Stimulated activated CD8-positive, alpha-beta memory T cell treated with anti-CD3 and anti-CD28 coated beads, Interleukin-15, amount 100 ng/mL, for 1 hour (primary cell): ENCODE measurements at places on chromosomes 2 and 18.

DNA sequence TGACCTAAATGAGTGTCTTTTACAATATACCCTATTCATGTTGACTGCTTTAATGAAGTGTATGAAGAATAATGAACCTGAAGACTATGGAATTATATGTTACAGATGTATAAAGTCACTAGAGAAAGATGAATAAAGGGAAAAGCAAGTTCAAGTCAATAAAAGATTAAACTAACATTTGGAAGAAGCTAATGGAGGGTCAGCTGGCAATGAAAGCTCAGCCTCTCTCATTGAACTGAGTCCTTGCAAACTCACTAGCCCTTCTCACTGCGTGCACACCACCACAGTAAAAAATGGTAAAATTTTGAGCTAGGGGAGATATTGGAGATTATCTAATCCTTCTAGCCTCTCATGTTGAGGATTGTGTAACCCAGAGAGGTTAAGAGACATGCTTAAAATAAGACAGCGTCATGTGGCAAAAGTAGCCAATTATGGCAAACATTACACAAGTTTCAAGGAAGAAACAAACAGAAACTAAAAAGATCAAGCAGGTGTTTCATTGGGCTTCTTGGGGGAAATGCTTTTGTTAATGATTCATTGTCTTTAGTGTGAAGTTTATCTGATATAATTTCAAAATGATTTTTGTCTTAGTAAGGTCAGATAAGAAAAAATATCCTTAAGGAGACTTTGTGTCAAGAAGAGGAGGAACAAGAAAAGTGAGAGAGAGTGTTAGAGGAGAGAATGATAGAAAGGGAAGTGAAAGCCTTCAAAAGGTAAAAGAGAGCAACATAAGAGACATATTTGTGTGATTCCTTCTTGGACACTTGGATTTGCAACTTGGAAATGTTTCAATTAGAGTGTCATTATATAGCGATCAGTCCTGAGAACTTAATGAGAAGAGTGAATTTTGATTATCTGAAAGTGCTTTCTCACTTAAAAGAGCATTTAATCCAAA, 893.7 kb upstream of the FAM98A start:
- no peak for DNase-seq

- no peak for DNase-seq
Measured at GRCh38 chr2:54499661-54500060, 43.5 kb downstream of the SPTBN1 start.

DNA sequence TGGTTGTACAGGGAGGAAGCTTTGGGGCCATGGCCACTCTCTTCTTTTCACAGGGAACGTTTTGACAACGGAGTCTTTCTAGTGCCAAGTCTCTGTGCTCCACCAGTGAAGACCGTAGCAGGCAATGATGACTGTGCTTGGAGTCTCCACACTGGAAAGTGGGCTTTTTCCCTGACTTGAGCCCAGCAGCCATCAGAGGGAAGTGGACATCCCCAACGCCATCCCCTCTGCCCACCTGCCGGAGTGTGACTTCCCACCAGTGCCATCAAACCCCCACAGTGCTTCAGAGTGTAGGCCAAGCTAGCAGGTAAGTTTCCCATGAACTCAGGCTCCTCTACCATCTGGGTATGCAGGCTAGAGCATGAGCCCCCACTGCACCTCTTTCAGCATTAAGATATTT, 78.7 kb downstream of the APOB start:
- DNase-seq, result no peak

DNA sequence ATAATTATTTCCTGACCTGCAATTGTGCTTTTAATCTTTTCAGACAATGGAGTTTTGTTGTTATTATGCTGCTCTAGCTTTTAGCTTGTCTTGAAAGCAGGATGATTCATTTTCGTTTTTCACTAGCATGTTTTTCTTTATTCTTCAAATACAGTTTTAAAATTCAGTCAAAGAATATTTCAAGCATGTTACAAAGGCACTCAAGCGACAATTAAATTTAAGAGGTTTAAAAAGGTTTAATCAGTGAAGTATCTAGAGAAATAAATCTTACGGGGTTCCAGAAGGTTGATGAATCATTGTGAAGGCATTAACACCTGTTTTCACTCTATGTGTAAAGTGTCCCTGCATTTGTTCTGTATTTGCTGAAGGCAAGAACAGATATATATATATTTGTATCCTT, 390.7 kb upstream of the TMEFF2 start:
- DNase-seq, result no peak

DNA sequence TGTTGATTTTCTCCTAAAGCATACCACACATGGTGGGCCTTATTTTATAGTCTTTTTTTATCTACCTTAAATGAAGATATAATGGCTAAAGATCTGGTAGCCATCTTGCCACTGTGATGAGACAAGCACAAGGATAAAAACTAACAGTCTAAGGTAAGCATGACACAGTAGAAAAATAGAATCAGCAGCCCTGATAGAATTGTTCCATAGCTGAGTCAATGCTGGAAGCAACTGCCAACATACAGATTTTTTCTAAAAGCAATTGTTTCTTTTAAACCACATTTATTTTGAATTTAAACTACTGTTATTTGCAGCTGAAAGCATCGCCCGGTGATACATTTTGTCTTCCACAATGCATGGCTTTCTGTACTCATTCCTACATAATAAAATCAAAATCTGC, 1091.5 kb upstream of the CHAC2 start:
- no peak for DNase-seq

GRCh38 chr2:135230150-135230549, 178.1 kb downstream of the RAB3GAP1 start:
- no peak for DNase-seq

DNA sequence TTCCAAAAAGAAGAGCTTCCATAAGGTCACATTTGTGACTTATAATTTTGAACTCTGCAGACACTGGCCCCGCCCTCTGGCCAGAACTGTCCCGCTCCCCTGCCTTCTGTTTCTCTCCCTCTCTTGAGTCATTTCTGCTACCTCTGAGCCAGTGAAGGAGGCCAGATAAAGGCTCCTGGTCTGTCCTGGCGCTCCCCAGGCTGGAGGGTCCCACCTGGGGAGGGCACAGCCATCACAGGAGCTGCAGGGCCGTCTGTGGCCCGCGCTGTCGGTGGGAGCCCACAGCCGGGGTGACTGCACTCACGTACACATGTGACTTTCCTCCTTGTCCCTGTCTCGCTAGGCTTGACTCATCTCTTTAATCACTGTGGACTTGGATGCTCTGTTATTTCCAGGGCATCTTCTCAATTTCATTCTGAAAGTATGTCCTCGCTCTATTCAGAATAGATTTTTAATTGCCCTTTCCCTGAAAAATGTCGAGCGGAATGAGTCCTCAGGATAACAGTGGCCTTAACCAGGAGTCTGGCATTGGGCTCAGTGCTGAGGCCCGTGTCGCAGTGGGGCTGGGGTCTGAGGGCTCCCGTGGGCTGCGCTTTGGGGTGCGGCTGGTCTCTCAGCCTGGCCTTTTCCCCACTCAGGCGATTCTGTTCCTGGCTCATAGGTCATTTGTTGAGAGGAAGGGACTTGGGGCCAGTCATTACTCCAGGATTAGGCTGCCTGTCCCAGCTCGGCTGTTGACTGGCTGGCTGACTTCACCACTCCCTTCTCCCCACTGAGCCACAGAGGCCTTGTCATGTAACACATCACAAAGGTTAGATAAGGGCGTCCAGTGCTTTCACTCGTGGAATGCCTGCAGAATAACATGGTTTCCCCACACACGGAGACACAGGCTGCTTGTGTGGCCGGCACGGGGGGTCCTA, 34.5 kb downstream of the KLHL29 start:
- no peak for DNase-seq

DNA sequence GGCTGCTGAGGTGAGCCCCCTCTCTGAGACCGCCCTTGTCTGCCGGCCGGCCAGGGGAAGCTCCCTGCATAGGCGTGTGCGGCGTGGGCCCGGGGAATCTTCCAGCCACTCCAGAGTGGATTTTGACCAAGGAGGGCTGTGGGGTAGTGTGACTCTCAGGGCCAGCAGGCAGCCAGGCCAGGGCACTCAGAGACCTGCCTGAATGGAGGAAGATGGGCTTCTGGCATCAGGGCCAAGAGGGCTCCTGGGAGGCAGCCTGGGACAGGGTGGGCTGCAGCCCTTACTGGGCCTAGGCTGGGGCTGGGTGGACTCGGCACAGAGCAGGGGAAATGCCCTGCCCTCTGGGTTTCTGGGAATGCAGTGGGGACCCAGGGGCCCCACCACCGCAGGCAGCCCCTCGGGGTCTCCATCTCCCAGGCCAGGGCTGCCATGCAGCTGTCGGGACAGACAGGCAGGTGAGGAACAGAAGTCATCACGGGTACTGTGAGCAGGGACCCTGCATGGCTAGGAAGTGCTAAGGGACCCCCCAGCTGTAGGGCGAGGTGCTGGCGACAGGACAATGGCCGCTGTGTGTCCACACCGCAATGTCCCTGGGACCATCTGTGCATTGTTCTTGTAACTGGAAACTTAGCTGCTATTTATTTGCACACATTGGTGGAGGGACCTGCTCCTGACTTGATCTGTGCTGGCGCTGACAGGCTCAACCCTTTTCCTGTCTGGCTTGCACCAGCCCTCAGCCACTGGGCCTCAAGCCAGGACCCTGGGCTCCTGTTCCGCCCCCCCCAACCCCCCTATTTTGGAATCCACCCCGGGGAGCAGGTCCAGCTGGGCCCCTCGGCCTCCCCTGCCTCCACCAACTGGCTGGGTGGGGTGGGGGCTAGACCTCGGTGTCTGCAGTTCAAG, 4.1 kb downstream of the PDCD1 start:
- DNase-seq, result no peak

DNA sequence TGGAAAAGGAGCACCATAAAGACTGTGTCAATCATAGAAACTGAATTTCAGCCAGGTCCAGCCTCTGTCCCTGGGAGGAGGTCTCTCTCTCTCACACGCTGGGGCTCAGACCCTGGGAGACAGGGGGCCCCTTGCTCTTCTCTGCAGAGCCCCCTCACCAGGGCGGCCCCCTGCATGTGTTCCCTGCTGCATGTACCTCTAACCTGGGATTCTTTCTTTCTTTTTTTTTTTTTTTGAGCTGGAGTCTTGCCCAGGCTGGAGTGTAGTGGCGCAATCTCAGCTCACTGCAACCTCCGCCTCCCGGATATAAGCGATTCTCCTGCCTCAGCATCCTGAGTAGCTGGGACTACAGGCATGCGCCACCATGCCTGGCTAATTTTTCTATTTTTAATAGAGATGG, 46.5 kb downstream of the TPO start:
- DNase-seq, result no peak

GRCh38 chr2:69692424-69692823, 48.9 kb upstream of the AAK1 start:
- DNase-seq, result no peak

GRCh38 chr2:70304498-70304897, 2.6 kb upstream of the FAM136A start:
- DNase-seq, result no peak

- no peak for DNase-seq
Measured at GRCh38 chr2:202754936-202755335, 116.6 kb downstream of the ICA1L start.

GRCh38 chr2:172552547-172553291, 3.2 kb upstream of the PDK1 start:
- DNase-seq, result no peak

GRCh38 chr2:31694444-31694843, 113.7 kb upstream of the SRD5A2 start:
- no peak for DNase-seq

DNA sequence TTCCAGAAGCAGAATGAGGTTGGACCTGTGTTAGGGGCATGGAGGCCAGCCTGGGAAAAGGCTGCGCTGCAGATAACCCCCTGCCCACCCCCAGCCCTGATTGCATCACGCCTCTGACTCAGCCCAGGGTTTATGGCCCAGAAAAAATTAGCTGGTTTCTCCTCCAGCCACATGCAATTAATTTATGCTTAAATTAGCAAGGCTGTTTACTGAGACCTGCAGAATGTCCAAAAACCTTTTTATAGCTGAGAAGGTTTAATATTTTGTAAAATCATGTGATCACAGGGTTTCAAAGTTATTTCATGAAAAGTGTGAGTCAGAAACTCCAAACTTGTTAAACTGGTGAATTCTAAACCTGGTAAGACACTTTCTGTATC, 123.1 kb upstream of the HDAC4 start:
- DNase-seq, result no peak

DNA sequence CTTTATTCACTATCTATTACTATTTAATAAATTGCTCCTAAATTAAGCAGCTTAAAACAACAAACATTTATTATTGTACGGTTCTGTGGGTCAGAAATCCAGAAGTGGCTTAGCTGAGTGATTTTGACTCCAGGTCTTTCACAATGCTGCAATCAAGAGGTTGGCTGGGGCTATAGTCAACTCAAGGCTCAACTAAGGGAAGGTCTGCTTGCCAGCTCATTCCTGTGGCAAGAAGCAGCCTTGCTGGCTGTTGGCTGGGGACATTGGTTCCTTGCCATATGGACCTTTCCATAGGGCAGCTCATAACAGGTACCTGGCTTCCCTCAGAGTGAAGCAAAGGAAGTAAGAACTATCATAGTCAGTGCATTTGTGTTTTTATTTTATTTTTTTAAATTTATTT, 5.0 kb upstream of the MRPL19 start:
- DNase-seq, result no peak

DNA sequence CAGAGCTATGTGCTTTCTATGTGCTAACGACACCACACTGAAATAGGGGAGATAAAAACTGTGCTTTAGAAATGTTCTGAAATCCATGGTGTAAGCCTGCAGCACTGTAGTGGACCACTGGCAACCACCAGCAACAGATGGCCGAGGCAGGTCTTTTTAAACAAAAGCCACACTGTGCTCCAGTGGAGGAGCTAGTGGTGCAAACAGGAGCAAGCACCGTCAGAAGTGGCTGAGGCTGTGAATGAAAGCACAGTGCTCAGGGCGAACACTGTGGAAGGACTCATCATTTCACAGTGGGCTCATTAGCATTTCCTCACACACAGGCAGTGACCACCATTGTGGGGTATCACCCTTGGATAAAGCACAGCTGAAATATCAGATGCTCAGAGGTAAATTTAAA, 22.9 kb upstream of the MTX2 start:
- DNase-seq, result no peak

DNA sequence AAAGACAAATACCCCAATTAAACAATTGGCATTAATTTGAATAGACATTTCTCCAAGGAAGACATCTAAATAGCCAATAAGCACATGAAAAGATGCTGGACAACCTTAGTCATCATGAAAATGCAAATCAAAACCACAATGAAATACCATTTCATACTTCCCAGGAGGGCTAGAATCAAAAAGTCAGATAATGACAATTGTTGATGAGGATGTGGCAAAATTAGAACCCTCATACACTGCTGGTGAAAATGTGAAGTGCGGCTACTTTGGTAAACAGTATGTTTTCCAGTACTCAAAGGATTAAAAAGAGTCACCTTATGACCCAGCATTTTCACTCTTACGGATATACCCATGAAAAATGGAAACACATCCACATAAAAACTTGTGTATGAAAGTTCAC, 91.6 kb downstream of the FIGN start:
- no peak for DNase-seq

GRCh38 chr2:98175811-98176210, 88.8 kb downstream of the VWA3B start:
- no peak for DNase-seq

GRCh38 chr2:171057575-171057974, 103.1 kb downstream of the TLK1 start:
- no peak for DNase-seq

- no peak for DNase-seq
Measured at GRCh38 chr2:86292571-86293515, 44.6 kb downstream of the REEP1 start.
